ENCODE measurements at places on chromosomes 3 and 15. TPM values are rescaled to one million over a fixed set of nuclear protein-coding genes. Genes with fewer than 3 reads are reported as not detected.

CHRD gene
- total RNA-seq: 4.5 TPM

DNA sequence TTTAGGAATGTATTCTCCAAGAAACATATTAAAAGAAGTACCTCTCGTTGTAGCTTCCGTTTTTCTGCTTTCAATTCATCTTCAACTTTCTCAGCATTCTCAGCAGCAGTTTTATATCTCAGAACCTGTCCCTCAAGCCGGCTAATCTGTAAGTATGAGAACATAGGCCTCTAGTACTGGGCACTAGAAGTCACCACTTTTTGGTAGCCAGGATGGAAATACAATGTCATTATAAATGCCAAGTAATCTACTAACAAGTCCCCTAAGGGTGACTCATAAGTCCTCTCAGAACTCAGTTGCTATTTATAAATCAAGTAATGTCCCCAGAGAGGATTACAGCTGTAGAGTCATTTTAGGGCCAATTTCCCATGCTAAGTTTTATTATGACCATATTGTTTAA, 61.1 kb downstream of the MLH1 start:
- peak; percentile 38 for ATAC-seq

LYZL4 gene
- total RNA-seq: not detected

- ATAC-seq: no peak
Measured at GRCh38 chr3:169667166-169668071, 3.9 kb upstream of the MECOM start.

COL7A1 gene
- 27.9 TPM for total RNA-seq

CD96 gene
- not detected for total RNA-seq

GRCh38 chr3:186151077-186151971, 42.4 kb upstream of the ETV5 start:
- no peak for ATAC-seq

DNA sequence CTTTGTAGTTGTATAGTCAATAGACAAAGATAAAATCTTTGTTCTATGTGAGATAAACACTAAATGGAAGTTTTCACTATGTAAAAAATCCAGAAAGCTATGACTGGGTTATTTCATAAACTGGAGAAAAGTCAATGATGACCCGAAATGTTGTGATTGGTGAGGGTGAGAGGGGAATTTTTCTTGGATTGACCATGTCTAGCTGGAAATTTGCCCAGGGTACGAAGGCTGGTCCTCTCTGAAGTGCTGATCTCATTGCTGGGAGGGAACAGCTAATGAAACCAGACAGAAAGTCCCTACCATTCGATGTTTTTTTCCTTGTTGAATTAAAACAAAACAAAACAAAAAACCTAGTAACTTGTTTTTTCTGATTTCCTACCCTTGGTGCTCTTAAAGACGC, 14.3 kb downstream of the TPRG1 start:
- ATAC-seq: no peak

PLA2G4D gene
- total RNA-seq: 0.09 TPM

HIGD2B gene
- 0.38 TPM for total RNA-seq

GRCh38 chr3:17420668-17421067, 321.8 kb downstream of the TBC1D5 start:
- no peak for ATAC-seq

SCG5 gene
- 1.7 TPM for total RNA-seq

SIAH2 gene
- 7.3 TPM for total RNA-seq

HES1 gene
- total RNA-seq: 14.7 TPM
